ENCODE measurements at places on chromosomes 2 and 18.
A peak's percentile ranks its signal among the peaks of the same experiment; 100 is the strongest.

DNA sequence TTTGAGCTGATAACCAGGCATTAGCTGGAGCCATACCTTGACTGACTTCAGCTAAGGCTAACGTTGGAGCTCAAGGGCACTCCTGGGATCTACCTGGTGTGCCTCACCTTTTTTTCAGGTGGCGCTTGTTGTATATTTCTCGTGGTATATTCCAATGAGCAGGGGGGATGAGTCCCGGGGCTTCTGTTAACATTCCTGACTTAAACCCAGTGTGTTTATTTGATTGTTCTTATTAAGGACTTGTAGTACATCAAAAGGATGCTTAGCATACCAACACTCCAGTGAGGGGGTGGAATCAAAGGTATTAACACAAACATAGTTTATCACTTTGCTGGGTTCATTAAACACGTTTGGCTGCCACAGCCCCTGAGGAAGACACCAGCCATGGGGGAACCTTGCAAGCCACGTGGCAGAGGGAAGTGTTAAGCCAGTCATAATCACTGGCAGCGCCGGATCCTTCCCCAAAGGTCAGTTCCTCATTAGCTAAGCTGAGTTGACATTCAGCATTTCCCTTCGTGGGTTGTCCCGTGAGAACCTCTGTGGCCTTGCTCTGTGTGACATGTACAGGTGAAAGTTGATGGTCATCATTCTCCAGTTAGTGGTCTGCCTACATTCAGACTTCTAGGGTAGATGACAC, 119.5 kb upstream of the MCFD2 start:
- peak; percentile 86 for DNase-seq

- no peak for DNase-seq
These were observed 406.3 kb downstream of the CDH7 start for GRCh38 chr18:66156946-66157687.

- DNase-seq, result no peak
These were observed 145.9 kb downstream of the CALCRL start for GRCh38 chr2:187302116-187302515.

DNA sequence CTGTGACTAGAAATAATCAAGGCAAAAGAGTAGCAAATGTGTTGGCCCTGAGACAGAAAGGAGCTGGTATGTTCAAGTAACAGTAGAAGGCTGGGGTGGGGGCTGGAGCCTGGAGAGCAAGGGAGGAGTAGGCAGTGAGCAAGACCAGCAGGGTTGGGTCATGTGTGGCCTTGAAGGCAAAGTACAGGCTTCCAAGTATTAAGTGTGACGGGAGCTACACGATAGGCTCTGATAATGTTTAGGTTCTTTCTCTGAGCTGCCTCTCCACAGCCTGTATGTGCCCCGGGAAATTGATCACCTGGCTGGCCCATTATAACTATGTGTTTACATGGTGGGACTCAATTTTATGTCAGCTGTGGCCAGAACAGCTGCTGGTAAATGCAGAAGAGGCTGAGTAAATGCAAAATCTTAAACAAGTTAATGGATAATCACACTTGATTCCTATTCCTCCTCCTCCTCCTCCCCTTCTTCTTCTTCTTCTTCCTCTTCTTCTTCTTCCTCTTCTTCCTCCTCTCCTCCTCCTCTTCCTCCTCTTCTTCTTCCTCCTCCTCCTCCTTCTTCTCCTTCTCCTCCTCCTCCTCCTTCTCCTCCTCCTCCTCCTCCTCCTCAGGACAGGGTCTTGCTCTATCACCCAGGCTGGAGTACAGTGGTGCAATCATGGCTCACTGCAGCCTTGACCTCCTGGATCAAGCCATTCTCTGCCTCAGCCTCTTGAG, 9.3 kb downstream of the IL1F10 start:
- DNase-seq, result no peak

- peak; percentile 26 for DNase-seq
These were observed 2.8 kb upstream of the ASTL start for GRCh38 chr2:96140941-96141623.
